Stimulated activated naive CD8-positive, alpha-beta T cell treated with anti-CD3 and anti-CD28 coated beads, Interleukin-15, amount 100 ng/mL, for 72 hours (primary cell): ENCODE measurements at places on chromosomes 5 and 9.

GRCh38 chr9:128940946-128941755 lies 6.3 kb downstream of the DOLK start:
- DNase-seq: no peak

GRCh38 chr9:135588886-135589595 lies 27.5 kb downstream of the PAEP start:
- no peak for DNase-seq

- peak; percentile 58 for DNase-seq
Observed at GRCh38 chr9:21395778-21396717, 10.8 kb upstream of the IFNA2 start.

DNA sequence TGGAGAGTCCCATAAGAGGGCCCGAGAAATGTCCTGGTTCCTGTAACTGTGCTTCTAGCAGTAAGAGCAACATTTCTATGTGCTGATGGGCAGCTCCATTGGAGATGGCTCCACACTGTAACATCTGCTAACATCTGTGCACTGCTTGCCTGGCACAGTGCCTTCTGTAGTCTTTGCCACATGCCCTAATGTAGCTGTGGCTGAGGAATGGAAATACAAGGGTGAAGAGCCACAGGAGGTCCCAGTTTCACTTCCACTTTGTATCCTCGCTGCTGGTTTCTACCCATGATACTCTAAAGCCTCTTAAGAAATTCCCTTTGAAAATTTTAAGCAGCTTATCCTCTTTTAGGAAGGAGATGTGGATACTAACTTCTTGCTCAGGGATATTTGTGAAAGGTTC lies 97.4 kb downstream of the HOMER1 start:
- DNase-seq: no peak

GRCh38 chr9:99415606-99416005 lies 193.5 kb downstream of the SEC61B start:
- DNase-seq: no peak
